ENCODE measurements at places on chromosomes 7 and 10.

DNA sequence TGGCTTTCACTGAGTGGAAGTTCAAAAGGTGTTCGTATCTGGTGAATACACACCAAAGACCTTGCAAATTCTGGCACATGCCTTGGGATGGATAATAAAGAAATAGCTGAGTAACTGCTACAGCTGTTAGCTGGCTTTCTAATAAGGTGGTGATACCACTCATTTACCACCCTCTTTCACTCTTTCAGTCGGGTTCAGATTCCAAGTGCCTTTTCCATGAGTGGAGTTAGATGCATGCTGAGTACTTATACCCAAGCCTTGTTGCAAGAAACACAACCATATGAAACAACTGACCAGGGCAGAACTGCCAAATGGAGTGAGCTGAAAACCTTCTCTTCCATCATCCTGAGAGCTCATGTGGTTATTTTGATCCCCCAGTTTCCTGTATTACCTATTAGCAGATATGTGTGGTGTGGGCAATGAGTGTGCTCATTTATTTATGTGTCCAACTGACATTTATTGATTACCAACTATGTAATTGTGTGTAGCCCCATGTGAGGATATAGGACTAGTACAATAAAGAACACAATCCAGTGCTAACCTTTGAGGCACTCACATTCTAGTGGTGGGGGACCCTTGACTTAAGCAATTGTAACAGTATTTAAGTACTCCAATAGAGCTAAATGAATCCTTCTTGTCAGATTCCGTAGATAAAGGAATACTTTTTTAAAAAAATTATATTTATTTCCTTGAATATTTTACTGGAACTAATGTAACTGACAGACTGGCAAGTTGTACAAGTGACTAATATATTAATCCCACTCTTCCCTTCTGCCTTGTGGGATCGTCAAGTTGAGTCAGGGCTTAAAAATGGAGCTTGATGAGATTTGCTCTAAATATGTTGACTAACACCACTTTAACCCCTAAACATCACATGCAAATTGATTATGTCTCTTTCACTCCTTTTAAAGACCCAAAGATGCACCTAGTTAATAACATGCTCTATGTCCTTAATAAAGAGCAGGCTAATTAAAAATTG, 124.7 kb downstream of the ARID5B start:
- peak; percentile 33 for DNase-seq

- DNase-seq: peak; percentile 94
Measured at GRCh38 chr7:70573071-70573661, 558.8 kb upstream of the GALNT17 start.

DNA sequence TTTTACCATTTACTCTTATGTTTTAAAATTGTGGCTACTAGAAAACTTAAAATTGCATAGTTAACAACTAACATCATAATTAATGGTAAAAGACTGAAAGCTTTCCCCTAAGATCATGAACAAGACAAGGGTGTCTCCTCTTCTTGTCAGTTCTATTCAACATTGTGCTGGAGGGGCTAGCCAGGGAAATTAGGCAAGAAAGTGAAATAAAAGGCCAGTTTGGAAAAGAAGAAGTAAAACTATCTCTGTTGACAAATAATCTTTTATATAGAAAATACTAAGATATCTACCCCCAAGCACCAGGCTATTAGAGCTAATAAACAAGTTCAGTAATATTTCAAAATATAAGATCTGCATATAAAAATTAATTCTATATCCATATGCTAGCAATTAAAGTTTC, 46.9 kb upstream of the MXI1 start:
- no peak for DNase-seq

DNA sequence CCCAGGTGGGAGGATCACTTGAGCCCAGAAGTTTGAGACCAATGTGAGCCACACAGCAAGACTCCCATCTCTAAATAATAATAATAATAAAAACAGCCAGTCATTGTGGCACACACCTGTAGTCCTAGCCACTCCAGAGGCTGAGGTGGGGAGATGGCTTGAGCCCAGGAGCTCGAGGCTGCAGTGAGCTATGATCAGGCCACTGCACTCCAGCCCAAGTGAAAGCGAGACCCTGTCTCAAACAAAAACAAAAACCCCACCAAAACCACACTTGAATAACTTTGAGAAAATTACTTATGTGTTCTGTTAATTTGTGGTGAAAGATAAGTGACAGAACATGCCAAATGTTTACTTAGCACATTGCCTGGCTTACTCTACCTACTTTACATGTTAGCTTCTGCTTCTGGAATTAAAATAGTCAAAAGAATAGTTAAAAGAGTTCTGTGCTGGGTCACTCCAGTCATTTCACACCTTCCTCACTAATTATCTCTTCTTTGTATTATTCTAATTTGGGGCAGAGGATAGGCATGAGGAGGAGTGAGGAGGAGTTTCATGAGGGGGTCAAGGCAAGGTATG, 9.8 kb downstream of the TMEM60 start:
- DNase-seq: no peak

DNA sequence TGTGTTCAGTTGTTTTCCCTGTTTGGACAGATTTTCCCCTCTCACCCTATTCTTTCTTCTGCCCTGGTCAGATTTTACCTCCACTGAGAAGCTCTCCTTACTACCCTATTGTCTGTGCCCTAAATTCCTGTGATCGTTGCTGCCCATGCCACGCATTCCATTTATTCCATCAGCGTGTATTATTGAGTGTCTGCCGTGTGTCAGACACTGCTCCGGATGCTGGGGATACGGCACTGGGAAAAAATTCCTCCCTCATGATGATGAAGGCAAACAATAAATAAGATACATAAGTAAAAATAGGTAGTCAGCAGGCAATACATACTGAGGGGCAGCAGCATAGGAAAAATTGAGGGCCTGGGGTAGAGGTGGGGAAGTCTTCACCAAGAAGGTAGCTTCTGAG, 86.8 kb downstream of the FANK1 start:
- DNase-seq: no peak

DNA sequence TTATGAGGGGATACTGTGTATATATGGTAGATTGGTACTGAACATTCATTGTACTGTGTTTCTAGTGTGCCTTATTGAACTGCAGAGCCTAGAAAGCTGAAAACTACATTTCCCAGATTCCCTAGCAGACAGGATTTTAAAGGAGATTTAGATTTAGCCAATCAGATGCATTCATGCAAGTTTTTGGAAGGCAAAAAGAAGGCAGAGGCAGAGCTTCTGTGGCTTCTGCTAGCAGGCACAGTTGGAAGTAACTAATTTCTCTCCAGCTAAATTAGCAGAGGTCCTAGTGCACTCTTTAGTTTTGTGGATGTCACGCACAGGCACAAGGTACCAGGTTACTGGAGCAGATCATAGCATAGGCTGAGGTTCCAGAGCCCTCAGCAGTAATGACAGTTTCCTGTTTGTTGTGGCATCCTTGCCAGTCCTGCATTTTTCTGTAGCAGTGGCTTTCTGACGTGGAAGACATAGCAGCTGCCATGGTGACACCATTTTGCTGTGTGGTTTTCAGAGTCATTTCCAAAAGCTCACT, 83.7 kb upstream of the CCDC71L start:
- DNase-seq: no peak

- no peak for DNase-seq
Measured at GRCh38 chr7:4158441-4159153, 523.5 kb upstream of the FOXK1 start.

- peak; percentile 61 for DNase-seq
Measured at GRCh38 chr7:19982841-19983835, 209.7 kb upstream of the TMEM196 start.

DNA sequence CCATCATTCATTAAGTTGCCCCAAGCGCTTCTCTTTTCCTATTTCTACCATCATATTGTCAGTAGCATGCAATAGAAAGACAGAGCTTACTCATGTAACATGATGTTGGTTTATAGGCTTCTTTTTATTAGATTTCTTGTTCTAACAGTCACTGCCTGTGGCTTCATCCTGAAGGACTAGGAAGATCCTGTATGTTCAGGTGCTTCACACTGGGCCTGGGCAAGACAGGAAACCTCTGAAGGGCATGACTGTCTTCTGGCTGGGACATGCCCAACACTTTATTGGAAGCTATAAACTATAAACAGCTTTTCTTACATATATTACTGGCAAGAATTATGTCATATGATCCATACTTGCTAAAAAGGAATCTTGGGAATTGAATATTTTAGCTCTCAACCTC, 258.4 kb upstream of the AKR1E2 start:
- DNase-seq: no peak

GRCh38 chr10:30594077-30594476, 35.5 kb downstream of the LYZL2 start:
- DNase-seq: no peak

DNA sequence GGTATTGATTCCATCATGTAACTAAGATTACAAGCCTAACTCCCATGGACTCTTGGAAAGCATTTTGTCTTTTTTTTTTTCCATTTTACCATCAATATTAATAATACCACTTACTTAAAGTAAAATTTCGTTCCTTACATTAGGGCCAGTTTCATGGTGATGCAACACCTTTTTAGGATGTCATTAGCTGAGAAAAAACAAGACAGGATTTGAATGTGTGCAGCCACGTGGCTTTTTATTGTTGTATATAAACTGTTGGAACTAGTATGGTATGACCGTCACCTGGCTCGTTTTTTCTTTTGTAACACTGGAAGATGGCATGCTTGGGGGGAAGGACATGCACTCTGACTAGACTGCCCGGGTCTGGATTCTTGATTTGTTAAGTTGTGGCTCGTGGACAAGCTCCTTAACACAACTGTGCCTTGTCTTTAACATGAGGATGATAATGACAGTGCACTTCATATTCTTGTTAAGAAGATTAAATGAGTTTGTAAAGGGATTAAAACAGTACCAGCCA, 42.1 kb downstream of the ARHGAP21 start:
- DNase-seq: peak; percentile 86

DNA sequence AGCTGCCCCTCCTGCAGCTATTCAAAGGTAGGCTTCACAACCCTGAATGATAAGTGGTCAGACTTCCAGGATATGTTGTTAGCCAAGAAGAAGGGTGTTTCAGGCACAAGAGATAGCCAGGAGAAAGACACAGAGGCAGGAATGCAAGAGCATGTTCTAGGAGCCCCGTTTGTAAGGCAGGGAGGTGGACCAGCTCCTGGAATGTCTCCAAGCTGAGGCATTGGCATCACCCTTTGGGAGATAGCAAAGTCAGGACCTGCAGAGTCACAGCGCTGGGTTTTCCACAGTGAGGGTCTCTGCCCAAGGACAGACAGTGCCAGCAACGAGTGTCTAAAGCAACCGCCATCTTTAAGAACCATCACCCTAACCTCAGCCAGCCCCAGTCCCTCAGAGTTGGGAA, 484.5 kb upstream of the ZMIZ1 start:
- DNase-seq: no peak

DNA sequence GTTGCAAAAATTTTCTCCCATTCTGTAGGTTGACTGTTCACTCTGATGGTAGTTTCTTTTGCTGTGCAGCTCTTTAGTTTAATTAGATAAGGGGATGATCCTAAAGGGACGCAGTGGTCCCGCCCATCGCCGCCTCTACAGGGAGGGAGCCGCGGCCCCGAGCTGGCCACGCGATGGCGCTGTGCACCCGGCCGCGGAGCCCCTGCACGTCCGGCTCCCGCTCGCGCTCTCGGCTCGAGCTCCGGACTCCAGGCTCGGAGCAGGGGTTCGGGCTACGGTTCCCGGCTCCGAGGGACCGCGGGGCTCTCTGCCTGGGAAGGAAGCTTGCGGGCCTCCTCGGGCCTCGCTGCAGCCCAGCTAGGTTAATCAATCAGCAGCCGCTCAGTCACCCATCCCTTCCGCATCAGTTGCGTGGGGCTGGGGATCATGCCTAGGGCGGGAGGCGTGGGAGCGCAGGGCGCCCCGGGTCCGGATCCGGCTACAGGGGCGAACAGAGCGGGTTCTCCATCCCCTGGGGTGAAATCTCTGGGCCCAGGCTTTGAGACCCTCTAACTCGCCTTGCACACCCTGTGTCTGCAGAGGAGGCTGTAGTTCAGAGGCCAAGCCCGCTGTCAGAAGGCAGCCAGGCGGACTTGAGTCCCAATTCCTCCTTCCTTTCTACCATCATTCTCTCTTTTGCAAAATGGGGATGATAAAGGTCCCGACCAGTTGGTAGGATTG, 97.9 kb downstream of the WDR11 start:
- DNase-seq: no peak

DNA sequence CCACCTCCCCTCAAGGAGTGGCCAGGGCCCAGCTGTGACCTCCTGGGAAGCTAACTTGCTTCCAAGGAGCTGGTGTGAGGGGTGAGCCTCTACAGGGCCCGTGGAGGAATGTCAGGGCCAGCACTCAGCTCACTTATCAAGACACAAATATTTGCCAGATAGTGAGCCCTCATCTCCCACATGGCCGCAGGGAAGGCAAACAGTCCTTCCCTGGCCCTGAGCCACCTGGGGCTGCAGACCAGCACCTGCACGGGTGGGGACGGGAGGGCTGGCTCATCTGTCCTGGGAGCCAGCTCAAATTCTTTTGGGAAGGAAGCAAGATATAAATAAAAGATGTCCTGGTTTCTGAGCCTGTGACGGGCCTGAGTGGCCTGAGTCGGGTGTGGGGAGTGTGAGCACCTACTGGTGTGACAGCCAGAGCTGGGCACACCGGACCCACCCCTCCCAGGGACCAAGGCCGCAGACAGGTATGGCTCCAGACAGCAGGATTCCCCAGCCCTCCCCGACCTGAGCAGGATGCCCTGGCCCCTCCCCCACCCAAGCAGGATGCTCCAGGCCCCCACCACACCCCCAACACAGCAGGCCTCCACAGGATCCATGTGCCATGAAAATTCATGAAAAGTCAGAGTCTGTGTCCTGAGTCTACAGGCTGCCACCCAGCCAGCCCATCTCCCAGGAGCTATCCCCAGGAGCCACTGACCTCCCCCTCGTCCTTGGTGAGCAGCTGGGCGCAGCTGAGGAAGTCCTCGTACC, 148.0 kb downstream of the MAPK8 start:
- no peak for DNase-seq
